ENCODE measurements at places on chromosomes 2 and 18.

- DNase-seq: no peak
These were observed 57.7 kb upstream of the ASPRV1 start for GRCh38 chr2:70019096-70019495.

GRCh38 chr2:240494194-240494793 lies 58.8 kb downstream of the GPC1 start:
- DNase-seq: no peak

DNA sequence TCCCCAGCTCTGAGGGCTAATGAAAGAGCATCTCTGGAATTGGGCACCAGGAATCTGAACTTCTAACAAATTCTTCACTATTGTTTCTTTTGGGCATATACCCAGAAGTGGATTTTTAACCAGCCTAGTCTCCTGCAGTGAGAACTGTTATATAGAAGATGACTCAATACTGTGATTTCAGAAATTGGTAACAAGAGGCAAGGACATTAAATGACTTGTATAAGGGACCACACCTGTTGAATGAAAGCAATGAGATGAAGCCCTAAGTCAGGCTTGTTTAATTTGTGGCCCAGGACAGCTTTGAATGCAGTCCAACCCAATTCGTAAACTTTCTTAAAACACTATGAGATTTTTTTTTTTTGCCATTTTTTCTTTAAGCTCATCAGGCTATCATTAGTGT lies 57.9 kb downstream of the EPC2 start:
- DNase-seq: no peak

GRCh38 chr2:52611759-52612158 lies 1155.8 kb upstream of the CHAC2 start:
- DNase-seq: no peak

GRCh38 chr2:241553512-241553830 lies 5.1 kb upstream of the BOK start:
- DNase-seq: no peak
